Activated naive CD4-positive, alpha-beta T cell treated with anti-CD3 and anti-CD28 coated beads, Interleukin-2, amount 50 U/mL, for 16 hours (primary cell): ENCODE measurements at places on chromosomes 7 and 10.

DNA sequence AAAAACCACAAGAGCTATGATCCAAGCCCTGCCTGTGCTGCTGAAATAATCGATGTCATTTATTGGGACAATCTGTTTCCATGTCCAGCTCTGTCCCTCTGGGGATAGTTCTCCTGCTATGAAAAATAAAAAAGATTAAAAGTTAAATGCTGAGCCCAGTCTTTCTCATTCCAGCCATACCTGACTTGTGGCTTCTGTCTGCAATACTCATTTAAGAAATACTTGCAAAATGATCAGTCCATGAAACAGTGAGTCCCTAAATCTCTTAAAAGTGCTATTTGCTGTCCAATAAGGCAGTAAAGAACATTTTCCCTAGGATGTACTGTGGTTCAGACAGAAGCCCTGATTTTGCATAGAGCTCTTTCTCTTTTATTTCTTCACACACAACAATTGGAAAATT lies 91.7 kb downstream of the SLC16A9 start:
- no peak for DNase-seq

DNA sequence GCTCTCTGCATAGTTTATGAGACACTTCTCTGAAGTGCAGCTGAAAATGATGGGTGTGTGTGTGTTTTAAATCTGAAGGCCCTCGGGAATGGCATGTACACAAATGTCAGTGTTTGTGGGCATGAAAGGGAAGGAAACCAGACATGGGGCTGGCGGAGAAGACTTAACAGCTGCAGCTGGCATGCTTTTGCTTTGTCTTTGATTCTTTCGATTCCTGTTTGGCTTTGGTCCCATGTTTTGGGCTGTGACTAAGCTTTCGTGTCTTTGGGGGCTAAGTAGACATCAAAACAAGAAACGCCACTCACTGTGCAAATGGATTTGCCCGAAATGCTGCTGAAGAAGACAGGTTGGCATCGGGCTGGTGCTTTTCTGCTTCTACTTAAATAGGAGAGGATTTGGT lies 179.3 kb downstream of the PFKFB3 start:
- peak; percentile 52 for DNase-seq

- DNase-seq, result no peak
Measured at GRCh38 chr10:122132331-122132755, 138.8 kb upstream of the BTBD16 start.

- DNase-seq, result no peak
Measured at GRCh38 chr10:60346661-60347060, 43.0 kb downstream of the ANK3 start.

DNA sequence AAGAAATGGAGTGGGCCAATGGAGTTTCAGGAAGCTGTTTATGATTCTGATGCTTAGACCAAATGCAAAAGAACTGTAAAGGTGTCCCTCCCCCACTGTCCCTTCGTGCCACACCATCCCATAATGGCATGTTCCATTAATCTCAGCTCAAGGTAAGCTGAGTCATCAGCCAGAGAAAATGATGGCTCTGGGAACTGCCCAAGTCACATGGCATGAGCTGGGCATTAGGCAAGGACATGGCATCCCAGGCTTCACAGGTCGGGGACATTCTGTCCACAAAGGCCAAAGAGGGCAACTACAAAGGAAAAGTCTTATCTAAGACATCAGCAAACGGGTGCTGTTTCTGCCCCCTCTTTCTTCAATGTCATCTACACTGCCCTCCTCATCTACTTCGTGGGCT lies 44.9 kb downstream of the DLG5 start:
- no peak for DNase-seq

GRCh38 chr7:44149571-44150465 lies 8.7 kb upstream of the MYL7 start:
- DNase-seq, result no peak

- DNase-seq, result no peak
Measured at GRCh38 chr7:68581417-68581816, 1016.9 kb upstream of the AUTS2 start.

DNA sequence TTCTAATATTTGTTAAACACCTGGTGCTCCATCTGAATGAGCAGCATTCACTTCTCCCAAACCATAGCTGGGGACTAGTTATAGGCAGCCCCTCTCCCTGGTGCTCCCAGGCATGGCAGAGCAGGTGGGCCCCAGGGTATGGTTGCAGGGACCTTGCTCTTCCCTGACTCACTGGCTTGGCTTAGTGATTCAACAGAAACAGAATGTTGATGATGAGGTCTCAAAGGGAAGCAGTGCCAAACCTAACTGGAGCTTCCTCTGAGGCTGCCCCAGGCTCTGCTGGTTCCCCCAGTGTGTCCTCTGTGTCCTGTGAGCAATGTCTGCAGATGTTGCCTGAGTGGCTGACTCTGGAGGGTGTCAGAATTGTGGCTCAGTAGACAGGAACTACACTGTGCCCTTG lies 3.7 kb downstream of the GPR26 start:
- no peak for DNase-seq

- DNase-seq, result no peak
Measured at GRCh38 chr10:5532618-5533097, 7.9 kb downstream of the CALML3 start.

GRCh38 chr10:62688971-62689700 lies 115.4 kb upstream of the ADO start:
- DNase-seq, result no peak

DNA sequence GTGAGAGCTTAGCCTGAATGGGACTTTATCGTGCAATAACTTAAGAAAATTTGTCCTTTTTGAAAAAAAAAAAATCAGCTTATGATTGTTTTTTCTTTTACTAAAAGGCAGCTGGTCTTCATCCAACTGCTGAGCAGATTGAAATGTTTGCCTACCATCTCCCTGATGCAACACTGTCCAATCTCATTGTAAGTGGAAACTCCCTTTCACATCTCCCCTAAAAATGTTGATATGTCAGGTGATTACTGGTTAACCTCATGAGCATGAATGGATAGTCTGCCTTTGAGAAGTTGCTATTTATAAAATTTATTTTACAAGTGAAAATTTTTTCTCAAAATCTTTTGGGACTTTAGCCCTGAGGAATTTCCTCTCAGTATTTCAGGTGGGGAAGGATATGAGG lies 17.8 kb upstream of the HKDC1 start:
- no peak for DNase-seq

DNA sequence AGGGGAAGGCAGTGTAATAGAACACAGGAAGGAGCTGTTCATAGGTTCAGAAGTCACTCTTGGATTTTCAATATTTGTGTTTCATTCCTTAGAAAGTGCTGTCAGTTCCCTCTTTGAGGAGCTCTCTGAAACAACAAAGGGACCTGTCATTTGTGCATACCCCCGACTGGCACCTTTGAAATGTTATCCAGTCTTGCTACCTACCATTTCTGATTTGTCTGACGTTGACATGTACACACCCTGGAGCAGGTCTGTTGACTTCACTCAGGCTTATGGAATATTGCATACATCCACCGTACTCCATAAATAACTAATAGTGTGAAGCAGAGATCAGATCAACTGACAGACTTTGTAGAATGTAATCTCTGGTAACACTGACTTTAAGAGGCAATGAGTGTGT lies 189.8 kb downstream of the DPP6 start:
- no peak for DNase-seq

GRCh38 chr10:27345455-27345920 lies 104.9 kb upstream of the ACBD5 start:
- DNase-seq, result no peak

DNA sequence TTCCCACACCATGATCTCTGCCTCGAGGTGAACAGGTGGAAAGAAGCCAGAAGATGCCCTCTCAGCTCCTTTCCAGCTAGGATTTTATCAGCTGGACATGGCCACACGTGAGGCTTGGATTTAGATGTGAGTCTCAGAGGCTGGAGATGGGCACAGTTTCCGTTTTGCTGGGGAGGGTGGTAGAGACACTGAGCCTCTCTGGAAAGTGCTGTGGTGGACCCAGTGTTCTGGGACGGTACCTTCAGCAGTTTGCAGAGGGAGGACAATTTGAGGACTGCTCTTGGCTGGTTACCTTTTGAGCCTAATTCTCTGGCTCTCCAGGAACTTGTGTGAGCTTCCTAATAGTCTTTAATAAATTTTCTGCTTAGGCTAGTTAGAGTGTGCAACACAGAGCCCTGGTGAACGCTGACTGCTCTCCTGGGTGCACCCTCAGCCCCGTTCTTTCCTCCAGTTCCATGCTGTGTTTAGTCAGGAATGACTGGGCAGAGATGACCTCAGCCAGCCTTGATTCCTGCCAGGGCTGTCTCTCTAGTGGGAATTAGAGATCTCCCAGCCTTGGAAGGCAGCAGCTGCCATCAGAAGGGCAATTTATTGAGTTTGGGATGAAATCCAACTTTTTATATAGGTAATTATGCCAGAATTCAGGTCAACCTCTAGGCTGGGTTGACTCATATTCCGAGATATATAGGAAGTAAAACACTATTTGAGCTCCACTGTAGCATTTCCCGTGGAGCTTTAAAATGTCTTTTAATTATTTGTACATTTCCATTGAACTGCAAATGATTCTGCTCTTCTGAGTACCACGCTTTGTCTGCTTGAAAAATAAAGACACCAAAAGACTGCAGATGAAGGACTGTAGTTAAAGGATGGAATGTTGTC lies 103.9 kb downstream of the GATA3 start:
- no peak for DNase-seq

GRCh38 chr7:32222251-32222900 lies 152.2 kb upstream of the PDE1C start:
- no peak for DNase-seq

GRCh38 chr10:78007172-78007571 lies 22.1 kb downstream of the POLR3A start:
- DNase-seq, result no peak

DNA sequence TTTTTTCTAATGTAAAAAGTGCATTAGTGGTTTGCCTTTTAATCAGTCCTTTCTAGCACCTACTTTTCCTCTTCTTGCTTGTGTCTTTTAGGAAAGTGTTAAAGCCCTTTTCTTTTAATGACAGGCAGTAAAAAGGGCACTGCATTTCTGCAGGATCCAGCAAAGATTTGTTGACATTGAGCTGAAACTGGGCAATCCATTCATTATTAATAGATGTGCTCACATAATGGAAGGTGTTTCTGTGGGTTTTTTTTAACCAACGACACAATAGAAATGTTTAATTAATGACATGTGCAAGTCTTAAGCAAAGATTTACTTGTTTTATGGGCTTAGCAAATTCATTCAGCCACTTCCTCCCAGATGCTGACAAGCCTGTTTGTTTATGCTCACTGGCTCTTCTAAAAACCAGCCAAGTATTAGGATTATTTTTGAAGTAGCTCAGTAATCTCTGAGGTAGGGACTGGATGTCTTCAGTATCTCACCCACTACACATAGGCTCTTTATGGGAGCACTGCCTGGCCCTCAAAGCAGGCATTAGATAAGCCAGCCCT lies 1201.1 kb downstream of the SORCS1 start:
- DNase-seq, result no peak

DNA sequence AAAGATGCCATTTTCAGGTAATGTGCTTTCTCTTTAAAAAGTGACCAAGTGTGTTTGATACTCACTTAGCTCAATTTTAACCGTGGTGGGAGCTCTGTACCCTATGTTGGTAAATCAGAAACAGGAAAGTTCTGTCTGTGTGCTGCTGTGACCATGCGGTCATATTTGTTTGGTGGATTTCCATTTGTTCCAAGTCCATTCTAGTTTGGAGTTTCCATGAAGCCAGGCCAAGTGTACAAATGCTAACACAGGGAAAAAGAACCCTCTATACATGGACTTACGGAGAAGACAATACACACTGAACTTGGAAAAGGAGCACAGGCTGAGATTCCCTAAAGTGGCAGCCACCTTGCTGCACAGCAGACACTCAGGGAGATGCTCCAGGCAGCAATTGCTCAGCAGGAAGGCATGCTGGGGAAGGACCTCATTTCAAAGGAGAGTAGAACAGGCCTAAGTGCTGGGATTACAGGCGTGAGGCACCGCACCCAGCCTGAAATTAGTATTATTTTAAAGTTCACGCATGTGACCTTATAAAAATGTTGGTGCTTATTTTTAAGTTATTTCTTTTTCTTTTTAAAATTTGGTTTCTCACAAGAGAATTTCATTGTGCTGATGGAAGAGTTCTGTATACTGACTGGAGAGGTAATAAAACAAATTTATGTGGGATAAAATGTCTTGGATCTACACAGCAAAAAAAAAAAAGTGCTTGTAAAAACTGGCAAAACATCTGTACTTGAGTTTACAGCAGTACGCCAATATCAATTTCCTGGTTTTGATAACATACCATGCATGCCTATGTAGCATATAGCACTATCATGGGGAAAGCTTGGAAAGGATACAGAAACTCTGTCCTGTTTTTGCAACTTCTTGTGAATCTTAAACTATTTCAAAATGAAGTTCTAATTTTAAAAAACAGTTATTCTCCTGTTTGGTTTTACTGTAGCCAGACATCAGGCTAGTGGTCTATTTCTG lies 436.2 kb downstream of the KCNMA1 start:
- no peak for DNase-seq

DNA sequence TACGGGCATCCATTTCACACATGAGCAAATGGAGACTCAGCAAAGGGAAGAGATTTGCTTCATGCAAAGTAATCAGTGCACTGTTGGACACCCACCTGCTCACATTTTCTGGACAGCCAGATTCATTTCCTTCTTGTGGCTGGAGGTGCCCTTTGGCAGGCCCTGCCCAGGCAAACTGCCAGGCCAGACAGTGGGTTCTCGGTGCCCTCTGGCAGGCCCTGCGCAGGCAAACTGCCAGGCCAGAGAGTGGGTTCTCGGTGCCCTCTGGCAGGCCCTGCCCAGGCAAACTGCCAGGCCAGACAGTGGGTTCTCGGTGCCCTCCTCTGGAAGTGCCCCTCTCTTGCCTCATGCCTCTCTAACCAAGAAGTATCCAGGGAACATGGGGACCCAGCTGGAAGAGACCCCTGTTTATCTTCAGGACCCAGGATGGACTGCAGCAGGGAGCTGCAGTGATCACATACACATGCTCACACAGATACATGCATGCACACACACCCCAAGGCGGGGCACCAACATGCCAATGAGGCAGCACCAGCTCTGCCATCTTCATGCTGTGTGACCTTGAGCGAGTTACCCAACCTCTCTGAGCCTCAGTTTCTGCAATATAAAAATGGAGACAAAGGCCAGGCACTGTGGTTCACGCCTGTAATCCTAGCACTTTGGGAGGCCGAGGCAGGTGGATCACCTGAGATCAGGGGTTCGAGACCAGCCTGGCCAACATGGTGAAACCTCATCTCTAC lies 67.1 kb downstream of the OAT start:
- no peak for DNase-seq

DNA sequence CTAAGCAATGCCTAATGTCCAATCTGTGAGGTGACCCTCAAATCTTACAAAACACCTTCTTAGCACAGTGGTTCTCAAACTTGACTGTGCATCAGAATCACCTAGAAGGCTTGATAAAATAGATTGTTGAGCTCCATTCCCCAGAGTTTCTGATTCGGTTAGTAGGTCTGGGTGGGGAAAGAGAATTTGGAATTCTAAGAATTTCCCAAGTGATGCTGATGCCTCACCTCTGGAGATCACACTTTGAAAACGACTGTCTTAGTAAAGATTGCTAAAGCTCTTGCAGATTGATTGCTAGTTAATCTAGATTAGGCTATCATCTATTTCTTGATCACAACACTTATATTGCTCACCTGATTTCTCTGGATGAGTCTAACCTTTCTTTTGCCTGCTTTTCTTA lies 126.6 kb downstream of the PCLO start:
- DNase-seq, result no peak
